ENCODE measurements at places on chromosomes 6 and 20.

DNA sequence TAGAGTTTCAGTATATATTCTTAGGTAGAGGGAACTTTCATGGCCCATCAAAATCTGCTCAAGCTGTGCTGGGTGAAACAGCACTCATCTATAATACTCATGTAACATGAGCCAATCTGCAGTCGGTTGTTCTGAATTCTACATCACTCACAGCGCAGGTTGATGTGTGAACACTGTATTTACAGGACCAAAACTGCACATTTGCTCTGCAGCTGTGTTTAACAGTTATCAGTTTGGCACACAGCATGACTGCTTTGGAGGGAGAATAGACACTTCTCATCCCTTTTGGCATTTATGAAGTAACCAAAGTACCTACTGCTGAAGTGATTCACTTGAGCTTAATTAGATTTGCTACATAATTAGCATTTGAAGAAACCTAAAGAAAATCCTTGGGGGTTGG is 225.1 kb downstream of the BCKDHB start:
- DNase-seq, result no peak

DNA sequence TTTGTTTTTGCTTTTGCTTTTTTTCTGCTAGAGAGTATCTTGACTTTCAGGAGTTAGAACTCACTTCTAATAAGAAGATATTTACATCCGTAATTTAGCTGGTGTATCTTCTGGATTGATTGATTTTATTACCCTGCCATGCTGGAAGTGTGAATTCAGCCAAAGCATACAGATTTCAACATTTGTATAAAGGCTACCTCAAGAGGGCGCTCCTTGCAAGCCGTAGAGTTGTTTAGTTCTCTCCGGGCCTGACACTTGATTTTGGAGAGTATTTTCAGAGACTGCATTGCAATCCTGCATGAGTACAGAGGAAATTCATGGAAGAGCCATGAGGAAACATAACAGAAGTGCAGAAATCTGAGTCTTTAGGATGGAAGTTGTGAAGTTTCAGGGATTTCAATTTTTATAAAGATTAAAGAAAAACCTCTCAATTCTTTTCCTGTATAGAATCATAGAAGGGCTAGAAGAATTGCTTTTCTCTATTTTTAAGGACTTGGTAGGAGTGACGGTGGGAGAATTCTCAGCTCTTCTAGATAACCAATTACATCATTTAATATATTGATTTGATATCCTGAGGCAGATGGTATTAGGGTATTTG is 66.7 kb upstream of the TIAM2 start:
- no peak for DNase-seq

DNA sequence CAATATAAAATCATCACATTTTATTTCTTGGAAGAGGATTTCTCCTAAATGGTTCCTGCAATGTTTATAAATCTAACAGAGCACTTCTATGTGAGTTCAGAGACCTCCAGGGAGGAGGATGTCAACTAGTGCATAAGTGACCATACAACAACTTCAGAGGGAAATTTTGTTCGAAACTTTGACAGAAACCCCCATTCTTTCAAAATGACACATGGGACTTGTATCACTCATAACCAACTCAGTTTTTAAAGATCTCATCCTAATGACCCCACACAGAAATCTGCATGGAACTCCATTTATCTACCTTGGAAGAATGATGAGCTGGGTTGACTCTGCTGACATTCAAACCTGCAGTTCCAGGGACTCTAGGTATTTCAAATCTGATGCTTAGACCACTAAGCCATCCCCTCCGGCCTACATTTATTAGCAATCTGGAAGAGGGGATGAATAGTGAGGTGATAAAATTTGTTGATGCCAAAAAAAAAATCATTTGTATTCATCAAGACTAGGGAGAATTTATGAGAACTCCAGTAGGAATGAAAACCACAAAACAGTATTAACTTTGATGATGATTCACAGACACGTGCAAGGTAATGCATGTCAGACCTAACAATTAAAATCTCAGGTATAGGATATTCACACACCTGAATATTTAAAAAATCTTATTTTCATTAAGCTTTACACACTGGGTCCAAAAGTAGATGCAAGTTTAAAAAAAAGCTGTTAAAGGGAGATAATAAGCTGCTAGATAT is 153.0 kb downstream of the REV3L start:
- DNase-seq, result no peak

GRCh38 chr6:56393615-56394612 is 146.5 kb upstream of the COL21A1 start:
- DNase-seq, result no peak

- no peak for DNase-seq
Measured at GRCh38 chr6:87473419-87473903, 687 bp downstream of the SLC35A1 start.

- no peak for DNase-seq
Measured at GRCh38 chr20:57528148-57528547, 3.2 kb upstream of the CTCFL start.

GRCh38 chr20:32792316-32792715 is 27.4 kb upstream of the MAPRE1 start:
- DNase-seq, result no peak

DNA sequence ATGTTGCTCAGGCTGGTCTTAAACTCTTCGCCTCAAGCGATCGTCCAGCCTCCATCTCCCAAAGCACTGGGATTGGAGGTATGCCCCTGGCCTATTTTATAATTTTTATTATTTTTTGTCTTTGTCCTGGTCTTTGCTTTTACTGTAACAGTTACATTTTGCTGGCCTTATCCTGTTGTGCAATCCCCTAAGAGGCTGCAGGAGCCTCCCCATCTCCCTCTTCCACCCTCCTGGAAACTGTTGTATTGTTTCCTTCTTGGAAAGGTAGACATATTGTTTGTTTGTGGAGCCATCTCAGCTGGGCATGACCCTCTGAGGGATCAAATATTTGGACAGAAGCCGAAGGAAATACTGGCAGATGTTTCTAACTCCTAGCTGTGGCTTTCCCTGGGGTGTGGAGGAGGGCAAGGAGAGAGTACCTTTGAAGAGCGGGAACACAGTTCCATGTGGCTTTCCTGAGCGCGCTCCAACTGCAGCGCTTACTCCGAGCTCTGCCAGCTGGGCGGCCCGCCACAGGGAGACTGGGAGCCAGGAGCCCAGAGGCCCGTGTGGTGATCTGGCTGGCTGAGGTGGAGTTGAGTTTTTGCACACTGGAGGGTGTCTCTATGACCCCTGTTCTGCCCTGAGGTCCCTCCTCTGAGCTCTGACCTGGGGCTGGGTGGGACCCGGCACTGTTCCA is 4.9 kb downstream of the MAPK13 start:
- DNase-seq, result no peak

DNA sequence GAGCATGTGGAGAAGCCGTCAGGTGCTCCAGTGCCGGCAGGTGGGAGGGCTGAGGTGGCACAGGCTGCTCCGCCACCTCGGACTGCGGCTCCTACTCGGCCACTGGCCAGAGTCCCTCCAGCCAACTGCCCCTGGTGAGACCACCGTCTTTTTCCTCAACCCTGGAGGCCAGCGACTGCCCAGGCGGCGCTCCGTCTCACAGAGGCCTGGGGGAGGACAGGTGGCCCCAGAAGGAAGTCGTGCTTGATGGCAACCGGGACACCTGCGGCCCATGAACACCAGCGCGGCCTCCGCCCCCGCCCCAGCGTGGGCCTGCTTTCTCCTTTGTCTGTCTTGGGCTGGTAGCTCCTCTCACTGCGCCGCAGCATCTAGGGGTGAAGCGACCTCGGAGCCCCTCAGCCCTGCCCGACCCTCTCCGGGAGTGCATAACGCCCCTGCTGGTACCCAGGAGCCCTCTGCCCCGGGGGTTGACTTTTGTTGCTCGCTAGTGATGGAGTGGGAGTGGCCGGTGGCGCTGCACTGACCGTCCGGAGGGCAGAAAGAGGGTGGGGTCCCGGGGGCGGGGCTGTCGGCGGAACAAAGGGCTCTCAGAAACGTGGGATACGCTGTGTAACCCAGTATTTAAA is 706 bp upstream of the TUBB2B start:
- DNase-seq, result no peak

DNA sequence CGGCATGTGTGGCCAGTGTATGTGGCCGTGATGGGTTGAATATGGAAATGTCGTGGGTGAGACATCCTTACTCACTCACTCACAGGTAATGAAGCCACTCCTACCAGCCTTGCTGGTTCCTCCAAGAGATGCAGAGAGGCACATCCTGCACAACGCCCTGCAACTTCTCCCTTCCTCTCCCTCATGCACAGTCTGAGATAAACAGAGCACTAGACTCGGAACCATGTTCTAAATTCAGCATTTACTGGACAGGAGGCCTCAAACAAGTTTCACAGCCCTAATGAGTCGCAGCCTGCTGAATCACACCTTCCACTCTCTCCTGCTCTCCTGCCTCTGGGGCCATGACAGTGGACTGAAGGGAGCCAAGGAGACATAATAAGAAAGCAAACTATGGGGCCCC is 91.2 kb downstream of the ISM1 start:
- DNase-seq, result no peak

GRCh38 chr20:50146732-50147662 is 6.5 kb downstream of the PEDS1 start:
- DNase-seq, result no peak

DNA sequence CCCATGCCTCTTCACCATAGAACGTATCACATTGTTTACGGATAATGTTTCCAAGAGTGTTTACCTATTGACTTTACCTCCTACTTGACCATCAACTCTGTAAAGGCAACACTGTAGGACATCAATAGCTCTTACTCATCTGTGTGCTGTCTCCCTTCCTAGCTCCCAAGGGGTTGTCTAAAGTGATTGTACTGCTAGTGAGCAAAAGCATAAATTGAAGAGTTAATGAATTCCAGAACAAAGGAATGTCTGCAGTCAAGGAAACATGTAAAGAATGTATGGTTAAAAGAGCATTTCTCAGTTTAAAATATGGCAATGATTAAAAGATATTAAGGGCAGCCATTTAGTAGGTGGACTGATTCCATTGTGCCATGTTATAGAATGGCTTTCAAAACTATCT is 985.4 kb downstream of the TBC1D32 start:
- no peak for DNase-seq

DNA sequence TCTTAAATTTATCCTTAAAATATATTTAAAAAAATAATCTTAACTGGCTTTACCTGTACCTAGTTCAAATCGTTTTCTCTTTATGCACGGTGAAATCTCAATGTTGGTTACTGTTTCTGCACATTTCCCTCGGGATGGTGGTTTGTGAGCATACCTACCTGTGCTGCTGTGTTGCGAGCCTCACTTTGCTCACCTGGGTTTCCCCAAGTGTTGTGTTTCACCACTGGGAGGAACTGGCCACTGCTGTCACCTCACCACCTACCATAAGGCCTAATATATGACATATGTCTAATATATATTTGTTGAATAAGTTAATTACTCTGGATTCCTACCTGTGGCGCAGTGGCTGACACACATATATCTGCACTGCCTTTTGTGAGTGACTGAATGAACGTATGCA is 493.5 kb upstream of the FLRT3 start:
- no peak for DNase-seq

DNA sequence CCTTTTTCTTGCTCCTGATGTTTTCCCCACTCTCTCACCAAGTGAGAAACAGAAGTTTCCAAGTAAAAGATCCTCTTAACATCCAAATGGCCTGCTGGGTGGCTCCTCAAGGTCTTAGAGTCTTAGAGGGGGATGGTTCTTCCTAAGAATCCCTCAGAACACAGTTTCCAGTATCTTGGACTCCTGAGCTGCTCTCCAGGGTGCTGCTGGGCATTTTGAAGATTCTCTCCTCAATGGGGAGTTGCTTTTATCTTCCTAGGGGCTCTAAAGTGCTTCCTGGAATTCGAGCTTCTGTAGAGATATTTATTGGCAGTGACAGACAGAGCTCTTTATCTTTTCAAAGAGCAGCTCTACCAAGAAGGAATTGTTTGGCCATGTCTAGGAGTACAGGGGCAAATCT is 70.8 kb upstream of the SLC35B3 start:
- DNase-seq, result no peak

GRCh38 chr6:16544006-16544405 is 217.3 kb downstream of the ATXN1 start:
- DNase-seq, result no peak

DNA sequence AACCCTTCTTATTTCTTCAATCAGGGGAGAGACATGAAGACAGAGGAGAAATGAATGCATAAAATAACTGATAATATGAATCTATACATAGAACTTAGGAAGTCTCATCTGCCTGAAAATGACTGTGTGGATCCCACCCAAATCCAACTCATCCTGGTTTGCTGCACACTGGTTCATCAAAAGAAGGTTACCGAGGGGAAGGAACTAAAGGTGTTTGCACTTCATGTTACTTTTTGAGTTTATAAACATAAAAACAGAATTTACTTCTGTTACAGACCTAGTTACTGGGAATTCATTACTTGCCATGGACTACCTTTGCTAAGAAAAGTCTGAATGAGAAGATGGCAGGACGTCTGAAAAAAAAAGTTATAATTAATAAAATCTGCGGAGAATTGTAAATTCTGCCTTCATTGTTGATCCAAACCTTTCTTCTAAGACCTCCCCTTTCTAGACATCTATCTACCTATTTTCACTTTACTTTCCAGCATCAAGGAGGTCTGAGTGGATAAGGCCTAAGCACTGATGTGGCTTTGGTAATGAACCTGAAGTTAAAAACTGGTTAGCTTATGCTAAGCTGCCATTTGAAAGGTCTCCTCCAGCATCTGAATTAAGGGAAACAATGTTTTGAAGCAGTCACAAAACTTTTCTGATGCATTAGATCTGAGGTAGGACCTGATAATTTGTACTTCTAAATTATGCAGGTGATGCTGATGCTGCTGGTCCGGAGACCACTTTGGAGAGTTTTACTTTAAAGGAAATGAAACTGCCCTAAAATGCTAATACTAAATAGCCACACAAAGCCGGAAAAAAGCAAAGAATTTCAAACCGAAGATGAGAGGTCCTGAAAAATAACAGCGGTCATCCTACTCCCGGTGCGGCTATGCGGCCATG is 84.0 kb downstream of the HFE start:
- no peak for DNase-seq

- no peak for DNase-seq
Measured at GRCh38 chr6:109347779-109348178, 34.5 kb downstream of the CD164 start.

GRCh38 chr6:89637960-89638319 is 607 bp downstream of the LYRM2 start:
- no peak for DNase-seq

- DNase-seq, result no peak
Measured at GRCh38 chr6:108847738-108848115, 495 bp upstream of the ARMC2 start.

GRCh38 chr20:52800734-52801627 is 171.2 kb upstream of the TSHZ2 start:
- no peak for DNase-seq

DNA sequence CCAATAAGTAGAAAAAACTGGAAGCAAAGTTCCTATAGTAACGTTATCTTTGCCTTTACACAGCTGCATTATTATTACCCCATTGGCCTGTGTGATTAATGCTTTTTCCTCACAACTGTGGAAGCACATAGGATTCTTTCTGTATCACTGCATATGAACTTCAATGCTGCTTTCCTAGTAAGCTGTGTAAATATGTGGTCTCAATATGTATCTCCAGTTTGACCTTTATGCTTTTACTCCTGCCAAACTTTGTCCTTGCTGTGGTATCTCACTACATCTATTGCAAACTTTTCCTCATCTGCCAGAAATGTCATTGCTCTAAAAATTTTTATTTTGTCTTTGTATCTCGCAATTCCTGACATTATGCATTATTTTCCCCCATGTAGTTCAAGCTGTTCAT is 168.6 kb downstream of the ZFAND3 start:
- DNase-seq, result no peak
